ENCODE measurements at places on chromosomes 3 and 15. TPM values are rescaled to one million over a fixed set of nuclear protein-coding genes. Genes with fewer than 3 reads are reported as not detected.

ACSBG1 gene
- not detected for total RNA-seq

GOLGA8M gene
- 0.09 TPM for total RNA-seq

UPK1B gene
- not detected for total RNA-seq

COX17 gene
- 28.8 TPM for total RNA-seq

KIF15 gene
- 12.7 TPM for total RNA-seq
